ENCODE measurements at places on chromosomes 12 and 14. TPM values are rescaled to one million over a fixed set of nuclear protein-coding genes. Genes with fewer than 3 reads are reported as not detected.

The SIX1 gene
- 0.48 TPM for total RNA-seq

The ZDHHC22 gene
- total RNA-seq = not detected

The CMAS gene
- total RNA-seq = 37.7 TPM

GRCh38 chr12:98924-99352 lies 32.4 kb downstream of the IQSEC3 start:
- no peak for DNase-seq

- no peak for DNase-seq
Observed at GRCh38 chr12:46380881-46381280, 8.3 kb upstream of the SLC38A2 start.

GRCh38 chr12:113582521-113583218 lies 111.0 kb upstream of the LHX5 start:
- DNase-seq = no peak

DNA sequence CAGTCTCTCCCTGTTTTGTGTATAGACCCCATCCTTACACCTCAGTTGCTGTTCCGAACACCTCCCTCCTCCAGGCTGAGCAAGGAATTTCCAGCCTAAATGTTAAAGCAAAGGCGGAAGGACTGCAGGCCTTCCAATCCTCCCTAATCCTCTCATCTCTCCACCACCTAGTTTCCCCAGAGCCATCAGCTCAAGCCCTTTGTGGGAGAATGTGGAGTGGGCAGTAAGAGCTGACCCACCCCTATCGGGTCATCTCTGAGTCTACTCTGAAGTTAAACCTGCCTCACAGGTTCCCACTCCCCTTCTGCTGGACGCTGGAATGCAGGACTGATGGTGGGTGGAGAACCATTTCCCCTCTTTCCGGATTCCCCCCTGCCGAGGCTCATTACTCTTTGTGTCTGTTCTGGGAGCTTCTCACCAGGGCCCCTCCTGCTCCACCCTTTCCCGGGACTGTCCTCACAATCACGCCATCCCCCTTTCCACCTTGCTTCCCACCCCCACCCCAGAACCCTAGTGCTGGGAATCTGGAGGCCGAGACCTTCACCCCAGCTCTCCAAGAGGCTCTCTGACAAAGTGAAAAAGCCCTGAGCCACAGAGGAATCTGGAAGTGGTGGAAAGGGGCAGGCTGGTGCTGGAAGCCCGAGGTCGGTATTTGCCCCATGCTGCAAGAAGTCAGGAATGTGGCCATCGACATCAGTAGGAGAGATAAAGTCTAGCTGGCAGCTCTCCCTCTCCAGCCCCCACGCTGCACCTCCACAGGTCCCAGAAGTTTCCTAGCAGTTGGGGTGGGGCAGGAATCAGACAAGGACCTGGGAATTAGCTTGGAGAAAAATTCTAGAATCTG lies 3.3 kb upstream of the KRT18 start:
- no peak for DNase-seq

DNA sequence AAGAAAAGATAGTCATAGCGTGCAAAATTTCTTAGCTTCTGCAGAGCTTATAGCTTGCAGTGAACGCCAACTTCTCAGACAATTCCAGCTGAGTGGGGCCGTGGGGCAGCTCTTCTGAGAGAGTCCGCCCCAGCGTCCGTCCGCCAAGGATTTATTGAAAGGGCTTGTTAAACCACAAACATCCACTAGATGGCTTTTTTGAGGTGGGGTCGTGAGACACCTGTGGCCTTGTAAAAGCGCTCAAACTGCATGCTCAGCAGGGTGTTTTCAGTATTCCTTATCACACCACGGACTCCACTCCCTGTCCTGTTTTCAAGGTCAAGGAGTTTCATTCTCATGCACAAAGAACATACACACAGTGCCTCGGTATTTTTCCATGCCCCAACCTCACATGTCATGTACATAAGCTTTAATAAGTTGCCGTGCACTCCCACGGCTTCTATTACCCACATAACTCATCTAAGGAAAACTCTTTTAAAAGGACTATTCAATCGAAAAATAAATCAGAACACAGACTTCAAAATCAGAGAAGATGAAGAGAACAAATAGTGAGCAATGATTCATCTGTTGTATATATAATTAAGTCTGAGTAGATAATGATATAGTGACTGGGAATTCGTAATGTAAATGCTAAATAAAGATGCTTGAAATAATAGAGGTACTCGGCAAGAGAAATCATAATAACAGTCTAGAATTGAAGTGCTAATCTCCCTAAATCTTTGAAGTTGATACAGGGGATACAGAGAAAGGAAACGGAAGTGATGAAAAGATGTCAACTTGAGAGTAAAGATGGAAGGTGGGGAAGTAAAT lies 46.7 kb downstream of the WBP11 start:
- DNase-seq = no peak

GRCh38 chr14:75858362-75858761 lies 123.4 kb downstream of the TGFB3 start:
- DNase-seq = no peak

The KRT5 gene
- not detected for total RNA-seq

DNA sequence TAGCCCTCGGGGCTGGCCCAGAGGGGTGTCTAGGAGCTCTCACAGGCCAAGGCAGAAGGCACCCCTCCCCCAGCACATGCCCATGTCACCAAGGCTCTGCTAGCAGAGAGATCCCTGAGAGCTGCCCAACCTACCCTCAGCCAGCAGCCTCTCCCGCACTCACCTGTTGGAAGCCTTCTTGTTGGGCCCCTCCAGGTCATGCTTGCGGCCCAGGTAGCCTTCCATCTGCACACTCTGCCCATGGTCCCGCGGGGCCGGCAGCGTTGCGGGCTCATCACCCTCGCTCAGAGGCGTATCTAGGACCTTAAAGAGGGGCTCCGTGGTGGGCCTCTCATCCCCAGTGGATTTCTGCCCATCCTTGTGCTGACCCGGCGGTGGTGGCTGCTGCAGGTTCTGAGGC lies 49.1 kb downstream of the PLEKHG3 start:
- no peak for DNase-seq

The CLECL1 gene
- total RNA-seq = 16.8 TPM

DNA sequence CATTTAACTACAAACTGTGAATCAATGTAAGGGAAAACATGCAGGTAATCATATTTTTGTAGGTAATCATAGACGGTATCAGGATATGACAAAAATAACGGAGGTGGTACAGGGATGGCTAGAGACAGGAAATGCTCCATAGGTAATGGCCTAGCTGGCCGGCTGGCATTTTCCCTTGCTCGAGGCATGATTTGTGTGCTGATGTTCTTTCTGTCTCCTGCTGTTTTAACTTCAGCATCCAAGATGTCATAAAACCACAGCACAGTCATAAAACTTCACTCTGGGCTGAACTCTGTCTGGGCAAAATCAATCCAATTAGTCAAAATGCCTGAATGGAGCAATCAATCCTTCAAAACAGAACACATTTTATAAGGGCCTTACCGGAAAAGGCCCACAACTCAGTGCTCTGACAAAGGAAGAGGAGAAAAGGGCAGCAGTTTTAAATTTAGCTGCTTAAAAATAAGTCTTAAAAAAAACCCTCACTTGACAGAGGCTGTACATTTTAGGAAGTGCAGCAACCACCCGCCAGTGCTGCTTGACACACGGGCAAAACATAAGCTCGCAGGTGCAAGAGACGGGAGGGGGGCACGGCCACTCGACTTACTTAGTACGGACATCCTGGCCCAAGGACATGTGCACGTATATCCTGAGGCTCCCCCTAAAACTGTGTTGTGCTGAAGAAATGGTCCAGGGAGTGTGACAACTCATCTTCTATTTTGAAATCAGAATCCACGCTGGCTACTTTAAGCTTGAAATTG lies 40.5 kb upstream of the GPR68 start:
- DNase-seq = no peak

DNA sequence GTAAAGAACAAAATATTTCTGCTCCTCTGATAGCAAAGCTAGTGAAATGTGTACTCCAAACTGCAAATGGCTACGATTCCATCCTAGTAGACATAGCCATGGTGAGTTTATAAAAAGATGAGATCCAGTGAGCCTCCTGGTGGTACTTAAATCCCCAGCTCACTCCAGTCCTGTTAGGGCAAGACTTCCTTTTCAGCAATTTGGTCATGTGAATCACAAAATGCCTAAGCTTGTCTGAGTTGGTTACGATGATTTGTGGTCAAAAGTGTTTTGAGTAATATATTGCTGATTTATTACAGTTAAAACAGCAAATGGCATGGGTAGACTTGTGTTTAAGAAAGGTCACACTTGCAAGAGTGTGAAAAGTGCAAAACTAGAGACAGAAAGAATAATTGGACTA lies 102.7 kb upstream of the NAV3 start:
- DNase-seq = no peak

DNA sequence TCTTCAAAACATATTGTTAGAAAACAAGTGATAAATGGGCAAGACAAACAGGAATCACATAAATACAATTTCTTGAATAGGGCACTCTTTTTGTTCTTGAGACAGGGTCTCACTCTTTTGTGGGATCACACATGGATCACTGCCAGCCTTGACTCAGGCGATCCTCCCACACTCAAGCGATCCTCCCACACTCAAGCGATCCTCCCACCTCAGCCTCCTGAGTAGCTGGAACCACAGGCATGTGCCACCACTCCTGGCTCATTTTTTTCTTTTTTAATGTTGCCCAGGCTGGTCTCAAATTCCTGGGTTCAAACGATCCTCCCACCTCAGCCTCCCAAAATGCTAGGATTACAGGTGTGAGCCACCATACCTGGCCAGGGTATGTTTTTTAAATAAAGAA lies 57.4 kb downstream of the ATP2B1 start:
- DNase-seq = no peak

The MYBPC1 gene
- total RNA-seq = not detected

- DNase-seq = no peak
Observed at GRCh38 chr12:78447373-78447772, 417.2 kb upstream of the SYT1 start.

DNA sequence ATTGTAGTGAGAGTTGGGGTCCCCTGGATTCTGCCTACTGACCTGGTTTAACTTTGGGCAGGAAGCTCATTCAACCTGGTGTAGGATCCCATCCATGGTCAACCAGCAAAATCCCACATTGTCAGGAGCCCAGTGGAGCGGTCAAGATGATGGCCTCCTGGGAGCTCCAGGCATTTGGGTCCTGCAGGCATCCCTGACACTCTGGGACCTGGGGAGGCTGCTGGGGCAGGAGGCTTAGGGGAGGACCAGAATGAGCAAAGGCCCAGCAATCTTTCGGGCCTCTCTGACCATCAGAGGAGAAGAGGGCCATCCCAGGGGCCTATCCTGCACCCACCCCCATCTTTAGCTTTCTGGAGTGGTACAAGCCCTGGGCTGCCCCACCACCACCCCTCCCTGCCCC lies 104.0 kb downstream of the PRMT8 start:
- DNase-seq = no peak

The HOXC13 gene
- total RNA-seq = not detected

GRCh38 chr14:66242001-66242400 lies 244.2 kb upstream of the CCDC196 start:
- DNase-seq = no peak

- no peak for DNase-seq
Observed at GRCh38 chr14:22432348-22432976, 156.6 kb downstream of the DAD1 start.

DNA sequence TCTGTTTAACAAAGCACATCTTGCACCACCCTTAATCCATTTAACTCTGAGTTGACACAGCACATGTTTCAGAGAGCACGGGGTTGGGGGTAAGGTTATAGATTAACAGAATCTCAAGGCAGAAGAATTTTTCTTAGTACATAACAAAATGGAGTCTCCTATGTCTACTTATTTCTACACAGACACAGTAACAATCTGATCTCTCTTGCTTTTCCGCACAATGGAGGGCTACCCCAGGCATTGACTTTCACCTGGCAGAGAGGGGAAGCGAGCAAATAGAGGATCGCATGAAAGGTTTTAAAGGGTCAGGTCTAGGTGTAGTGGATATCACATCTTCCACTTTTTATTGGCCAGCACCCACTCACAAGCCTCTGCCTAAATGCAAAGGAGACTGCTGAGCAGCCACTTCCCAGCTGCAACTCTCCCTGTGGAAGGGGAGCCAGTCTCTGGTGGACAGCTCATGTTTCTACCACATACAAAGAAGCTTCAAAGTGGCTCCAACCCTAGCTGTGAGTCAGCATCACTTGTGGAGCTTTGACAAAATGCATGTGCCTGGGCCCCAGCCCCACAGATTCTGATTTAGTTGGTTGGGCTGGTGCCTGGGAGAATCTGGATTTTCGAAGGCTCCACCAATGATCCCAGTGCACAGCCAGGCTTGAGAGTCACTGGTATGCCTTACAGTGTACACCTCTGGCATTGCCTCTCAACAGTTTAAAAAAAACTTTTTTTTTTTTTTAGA lies 7.2 kb upstream of the FNTB start:
- no peak for DNase-seq

The TAS2R50 gene
- 1.0 TPM for total RNA-seq

The FERMT2 gene
- 0.99 TPM for total RNA-seq

DNA sequence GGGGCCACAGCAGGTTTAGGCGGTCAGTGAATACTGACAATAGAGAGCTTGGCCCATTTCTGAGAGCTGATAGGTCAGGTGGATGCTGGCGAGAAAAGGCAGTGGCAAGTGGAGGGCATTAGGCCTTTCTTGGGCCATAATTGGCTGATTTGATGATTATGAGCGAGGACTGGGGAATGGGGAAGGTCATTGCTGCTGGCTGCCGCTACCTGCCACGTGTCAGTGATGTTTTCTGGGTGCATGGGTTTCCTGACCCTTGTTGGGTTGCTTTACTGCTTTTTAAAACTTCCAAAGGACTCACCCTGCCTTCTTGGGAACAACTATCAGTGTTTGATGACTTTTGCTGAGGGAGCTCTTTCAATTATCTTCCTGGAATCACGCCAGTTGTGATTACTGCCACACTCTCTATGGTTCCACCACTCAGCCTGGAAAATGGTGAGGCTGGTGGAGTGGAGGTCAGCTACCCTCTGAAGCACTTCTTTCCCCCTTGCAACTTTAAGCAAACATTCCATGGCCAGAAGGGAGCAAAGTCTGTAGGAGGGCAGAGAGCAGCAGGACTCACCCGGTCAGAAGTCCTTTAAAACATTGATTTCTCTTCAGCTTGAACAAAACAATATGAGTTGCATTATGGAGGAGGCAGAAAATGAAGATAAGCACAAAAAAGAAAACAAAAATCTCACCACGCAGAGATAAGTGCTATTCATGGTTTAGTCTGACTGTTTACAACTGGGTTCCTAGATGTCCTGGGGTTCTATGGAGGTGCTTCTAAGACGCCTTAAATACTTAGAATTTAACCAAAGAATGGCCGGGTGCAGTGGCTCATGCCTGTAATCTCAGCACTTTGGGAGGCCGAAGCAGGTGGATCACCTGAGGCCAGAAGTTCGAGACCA lies 12.1 kb upstream of the SLC10A1 start:
- no peak for DNase-seq

DNA sequence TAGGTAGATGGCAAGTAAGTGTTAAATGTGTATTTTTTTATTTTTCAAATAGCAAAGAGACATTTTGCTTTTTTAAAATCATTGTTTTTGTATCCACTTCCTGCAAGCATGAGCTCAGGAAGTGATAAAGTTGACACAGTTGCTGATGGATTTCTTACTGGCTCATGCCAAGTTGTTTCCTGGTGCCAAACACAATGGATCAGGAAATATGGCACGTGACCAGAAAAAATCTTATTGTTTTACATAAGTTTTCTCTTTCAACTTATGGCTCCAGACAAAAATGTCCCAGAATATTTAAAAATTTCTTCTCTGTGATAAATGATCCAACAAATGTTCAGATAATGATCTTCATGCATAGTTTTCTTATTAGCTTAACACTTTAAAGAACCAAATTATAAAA lies 1279.1 kb upstream of the FLRT2 start:
- no peak for DNase-seq
